ENCODE measurements at places on chromosomes 13 and 19.

DNA sequence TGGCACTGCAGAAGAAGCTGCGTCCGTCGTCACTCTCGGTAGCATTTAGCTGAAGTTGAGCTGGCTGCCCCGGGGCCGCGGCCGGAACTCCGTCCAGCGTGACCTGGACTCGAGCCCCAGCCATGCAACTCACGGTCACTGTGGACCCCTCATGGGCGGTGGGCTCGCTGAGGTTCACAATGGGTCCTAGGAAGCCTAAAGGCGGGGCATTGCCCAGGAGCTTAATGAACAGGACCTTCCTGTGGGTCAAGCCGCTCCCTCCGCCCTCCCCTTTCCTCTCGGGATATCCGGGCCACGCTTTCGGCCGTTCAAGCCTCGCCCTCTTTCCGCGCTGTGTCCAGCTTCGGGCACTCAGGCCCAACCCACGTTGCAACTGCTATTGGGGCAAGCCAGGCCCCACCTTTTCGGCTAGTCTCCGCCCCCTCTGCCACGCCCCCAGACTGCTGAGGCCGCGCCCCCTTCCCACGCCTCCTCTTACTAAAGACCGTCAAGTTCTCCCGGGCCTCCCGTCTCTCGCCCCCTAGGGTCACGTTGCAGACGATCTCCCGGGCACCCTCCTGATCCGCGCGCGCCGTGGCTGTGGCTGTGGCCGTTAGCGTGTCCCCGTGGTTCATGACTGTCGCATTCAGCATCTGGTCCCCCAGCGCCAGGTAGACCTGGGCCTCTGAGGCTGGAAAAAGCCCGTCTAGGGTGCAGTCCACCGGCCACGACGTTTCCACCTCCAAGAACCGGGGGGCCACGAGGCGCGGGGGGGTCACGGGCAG is 1.4 kb upstream of the RAVER1 start:
- peak; percentile 78 for DNase-seq

- DNase-seq, result peak; percentile 76
Measured at GRCh38 chr13:80083853-80084676, 256.9 kb downstream of the SPRY2 start.

DNA sequence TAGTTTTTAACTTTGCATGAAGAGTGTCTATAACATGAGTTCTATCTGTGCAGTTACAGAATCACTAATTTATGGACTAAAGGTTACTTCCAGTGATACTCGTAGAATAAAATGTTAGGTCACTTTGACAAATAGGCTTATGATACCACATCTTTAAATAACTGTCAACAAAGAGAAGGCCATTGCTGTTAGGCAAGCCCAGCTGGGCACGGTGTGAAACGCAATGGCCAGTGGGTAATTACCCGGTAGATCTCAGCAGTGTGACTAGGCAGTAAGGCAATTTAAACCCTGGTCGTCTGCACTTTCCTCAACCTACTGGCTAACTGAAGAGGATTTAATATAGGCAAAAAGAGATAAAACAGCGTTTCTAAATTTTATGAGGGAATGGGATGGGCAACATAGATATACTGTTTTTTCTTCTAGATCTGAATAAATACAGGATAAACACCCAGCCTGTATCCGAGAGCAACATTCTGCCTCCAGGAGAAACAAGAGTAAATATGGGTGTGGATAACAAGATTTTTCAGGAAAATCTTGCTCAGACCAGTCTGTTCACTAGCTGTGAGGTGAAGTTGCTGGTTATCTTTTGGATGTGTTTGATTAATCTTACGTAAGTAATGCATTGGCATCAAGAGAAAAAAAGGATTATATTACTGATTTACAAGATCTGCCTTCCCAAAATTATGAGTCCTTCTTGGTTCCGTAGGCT is 631.3 kb downstream of the EFNB2 start:
- no peak for DNase-seq

DNA sequence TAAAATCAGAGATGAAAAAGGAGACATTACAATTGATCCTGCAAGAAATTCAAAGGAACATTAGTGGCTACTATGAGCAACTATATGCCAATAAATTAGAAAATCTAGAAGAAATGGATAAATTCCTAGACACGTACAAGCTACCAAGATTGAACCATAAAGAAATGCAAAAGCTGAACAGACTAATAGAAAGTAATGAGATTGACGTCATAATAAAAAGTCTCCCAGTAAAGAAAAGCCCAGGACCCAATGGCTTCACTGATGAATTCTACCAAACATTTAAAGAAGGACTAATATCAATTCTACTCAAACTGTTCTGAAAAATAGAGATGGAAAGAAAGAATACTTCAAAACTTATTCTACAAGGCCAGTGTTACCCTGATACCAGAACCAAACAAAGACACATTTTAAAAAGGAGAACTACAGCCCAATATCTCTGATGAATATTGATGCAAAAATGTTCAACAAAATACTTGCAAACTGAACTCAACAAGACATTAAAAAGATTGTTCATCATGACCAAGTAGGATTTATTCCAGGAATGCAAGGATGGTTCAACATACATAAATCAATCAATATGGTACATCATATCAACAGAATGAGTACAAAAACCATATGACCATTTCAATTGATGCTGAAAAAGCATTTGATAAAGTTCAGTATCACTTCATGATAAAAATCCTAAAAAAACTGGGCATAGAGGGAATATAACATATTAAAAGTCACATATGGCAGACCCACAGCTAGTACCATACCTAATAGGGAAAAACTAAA is 35.8 kb downstream of the UQCRFS1 start:
- no peak for DNase-seq

DNA sequence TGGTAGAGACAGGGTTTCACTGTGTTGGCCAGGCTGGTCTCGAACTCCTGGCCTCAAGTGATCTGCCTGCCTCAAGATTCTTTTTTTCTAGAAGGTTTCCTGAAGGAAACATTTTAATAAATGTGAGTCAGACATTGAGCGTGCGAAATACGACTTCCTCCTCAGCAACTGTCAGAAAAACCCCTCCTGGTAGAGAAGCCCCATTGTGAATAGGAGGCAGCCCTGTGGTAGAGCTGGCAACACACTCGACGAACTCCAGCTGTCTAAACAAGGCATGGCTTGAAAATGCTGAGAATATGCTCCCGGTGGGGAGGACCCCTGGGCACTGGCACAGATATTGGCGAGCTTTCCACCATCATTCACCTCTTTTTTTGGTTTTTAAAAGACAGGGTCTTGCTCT is 9.8 kb downstream of the ZNF333 start:
- no peak for DNase-seq

- DNase-seq, result no peak
Measured at GRCh38 chr13:35392768-35393167, 83.7 kb downstream of the MAB21L1 start.

- no peak for DNase-seq
Measured at GRCh38 chr13:69999875-70000274, 107.8 kb upstream of the ATXN8OS start.

DNA sequence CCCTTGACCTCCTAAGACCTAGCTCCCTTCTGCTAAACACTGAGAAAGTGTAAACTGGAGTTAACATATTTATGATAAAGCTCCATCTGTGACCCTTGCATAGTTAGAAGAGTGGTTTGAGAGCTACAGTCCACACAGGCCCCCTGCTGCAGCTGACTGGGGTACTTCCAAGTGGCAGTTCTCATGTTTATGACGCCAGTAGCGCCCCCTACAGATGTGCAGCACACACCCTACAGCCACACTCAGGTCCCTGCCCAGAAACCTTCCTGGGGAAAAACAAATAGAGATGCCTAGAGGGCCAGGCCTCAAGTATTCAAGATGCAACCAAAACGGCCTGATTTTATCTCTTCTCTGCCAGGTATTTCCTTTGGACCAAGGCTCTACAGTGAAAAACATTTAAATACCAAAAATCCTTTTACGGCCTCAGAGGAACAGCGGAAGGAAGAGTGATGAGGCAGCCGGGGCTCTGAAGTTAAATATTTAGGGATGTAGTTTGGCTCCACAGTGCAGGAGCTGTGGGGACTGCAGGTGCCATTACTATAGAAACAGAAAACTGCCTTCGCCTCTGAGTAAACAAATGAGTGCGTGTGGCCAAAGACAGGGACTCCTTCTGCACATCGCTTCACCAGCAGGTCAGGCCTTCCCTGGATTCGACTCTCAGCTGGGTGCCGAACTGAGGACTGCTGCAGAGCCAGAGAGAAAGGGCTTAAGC is 553.1 kb downstream of the EFNB2 start:
- no peak for DNase-seq

GRCh38 chr13:45325806-45326205 is 15.2 kb downstream of the TPT1 start:
- DNase-seq, result peak; percentile 72

DNA sequence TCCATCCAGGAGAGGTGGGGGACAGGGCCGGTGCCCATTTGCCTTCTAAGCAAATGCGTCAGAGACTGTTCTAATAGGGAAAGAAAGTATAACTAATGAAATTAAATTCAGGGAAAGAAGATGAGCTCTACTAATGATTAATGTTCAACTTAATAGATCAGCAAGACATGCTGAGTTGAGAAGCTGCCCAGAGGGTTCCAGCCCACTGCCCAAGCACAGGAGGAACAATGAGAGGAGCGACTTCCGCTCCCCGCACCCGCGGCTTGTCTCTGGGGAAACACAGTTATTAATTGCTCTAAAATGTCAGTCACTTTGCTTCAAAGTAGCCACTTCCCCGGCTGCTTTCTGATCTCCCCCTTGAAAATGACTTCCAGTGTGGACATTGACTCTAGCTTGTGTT is 331.3 kb downstream of the UQCRFS1 start:
- no peak for DNase-seq

- no peak for DNase-seq
Measured at GRCh38 chr13:113930671-113931637, 42.9 kb downstream of the C13orf46 start.

- DNase-seq, result no peak
Measured at GRCh38 chr13:81770868-81771505, 1430.1 kb upstream of the SPRY2 start.

GRCh38 chr19:51460164-51460992 is 2.1 kb upstream of the SIGLEC8 start:
- DNase-seq, result no peak

GRCh38 chr13:113616991-113617749 is 32.6 kb downstream of the TFDP1 start:
- peak; percentile 63 for DNase-seq

- DNase-seq, result no peak
Measured at GRCh38 chr13:65585346-65585745, 1644.8 kb downstream of the PCDH9 start.

- DNase-seq, result no peak
Measured at GRCh38 chr13:107364658-107365057, 796.7 kb upstream of the ARGLU1 start.

DNA sequence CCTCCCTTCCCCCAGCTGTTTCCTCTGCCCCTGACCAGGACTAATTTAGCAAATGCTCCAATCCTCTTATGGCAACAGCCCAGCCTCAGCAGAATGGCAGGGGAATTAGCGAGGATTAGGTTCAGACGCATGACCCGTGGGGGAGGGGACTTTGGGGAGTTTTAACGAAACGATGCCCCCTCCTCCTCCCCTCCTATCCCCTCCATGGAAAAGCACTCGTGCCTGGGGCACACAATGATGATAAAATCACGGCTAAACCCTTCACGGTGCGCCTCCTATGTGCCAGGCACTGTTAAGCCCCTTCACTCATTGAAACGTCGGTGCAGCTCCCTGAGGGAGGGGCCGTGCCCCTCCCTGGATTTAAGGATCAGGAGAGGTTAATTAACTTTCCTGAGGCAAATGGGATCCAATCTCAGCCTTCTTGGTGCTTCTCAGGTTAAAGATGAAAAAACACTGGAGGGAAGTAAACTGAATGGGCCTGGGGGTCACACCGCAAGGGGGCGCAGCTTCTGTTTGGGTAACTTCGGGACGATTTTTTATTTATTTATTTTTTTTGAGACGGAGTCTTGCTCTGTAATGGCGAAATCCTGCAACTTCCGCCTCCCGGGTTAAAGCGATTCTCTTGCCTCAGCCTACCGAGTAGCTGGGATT is 10.1 kb upstream of the TPRX2 start:
- no peak for DNase-seq

- no peak for DNase-seq
Measured at GRCh38 chr19:6654347-6655310, 15.3 kb downstream of the TNFSF14 start.

DNA sequence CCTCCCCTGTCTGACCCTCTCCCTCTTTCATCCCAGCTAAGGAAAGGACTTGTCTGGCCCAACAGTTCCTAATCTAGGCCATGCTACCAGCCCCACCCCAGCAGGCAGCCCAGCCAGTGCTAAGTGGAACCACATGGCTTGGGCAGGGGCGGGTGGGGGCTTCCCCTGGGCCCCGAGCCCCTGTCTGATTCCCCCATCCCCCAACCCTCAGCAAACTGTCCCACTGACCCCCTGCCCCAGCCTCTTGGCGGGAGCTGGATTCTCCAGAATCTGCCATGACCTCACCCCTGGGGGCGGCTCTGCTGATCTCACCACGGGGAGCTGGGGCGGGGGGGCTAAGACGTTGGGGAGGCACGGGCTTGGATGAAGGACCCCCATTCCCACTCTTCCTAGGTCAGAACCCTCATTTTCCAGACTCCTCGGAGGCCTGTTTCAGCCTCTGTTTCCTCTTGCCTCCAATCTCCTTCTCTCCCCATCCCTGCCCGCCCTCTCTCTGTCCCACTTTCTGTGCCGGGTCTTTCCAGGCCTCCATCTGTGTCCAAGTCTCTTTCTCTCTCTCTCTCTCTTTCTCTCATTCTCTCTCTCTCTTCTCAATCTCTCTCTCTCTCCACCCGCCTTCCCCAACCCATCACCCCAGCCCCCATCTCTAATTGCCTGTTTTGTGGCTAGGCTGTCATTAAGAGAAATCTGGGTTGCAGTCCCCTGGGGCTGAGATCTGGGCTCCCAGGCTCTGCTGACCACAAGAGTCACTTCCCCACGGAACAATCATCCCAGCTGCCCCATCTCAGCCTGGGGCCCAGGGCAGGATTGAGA is 2.7 kb downstream of the COL5A3 start:
- DNase-seq, result no peak

- no peak for DNase-seq
Measured at GRCh38 chr13:76820759-76821158, 65.4 kb downstream of the KCTD12 start.

GRCh38 chr19:56369886-56370676 is 23.3 kb downstream of the ZNF582 start:
- DNase-seq, result no peak

- DNase-seq, result no peak
Measured at GRCh38 chr19:39543477-39543857, 3.5 kb upstream of the EID2 start.

- no peak for DNase-seq
Measured at GRCh38 chr13:65803530-65804392, 1426.4 kb downstream of the PCDH9 start.

DNA sequence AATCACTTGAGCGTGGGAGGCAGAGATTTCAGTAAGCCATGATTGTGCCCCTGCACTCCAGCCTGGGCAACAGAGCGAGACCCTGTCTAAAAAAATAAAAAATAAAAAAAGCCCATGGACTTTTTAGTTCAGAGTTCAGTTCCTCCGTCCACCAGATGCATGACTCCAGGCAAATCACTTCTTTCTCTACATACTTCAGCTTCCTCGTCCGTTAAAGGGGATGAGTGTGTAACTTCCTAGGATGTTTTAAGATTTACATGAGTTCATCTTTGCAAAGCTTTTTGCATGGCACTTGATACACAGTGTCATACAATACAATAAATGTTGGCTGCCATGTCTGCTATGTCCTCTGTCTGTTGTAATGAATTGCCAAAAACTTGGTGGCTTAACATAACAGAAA is 10.0 kb upstream of the FFAR2 start:
- DNase-seq, result no peak

All from non-pigmented ciliary epithelial cell (primary cell).